Activated CD4-positive, alpha-beta T cell treated with anti-CD3 and anti-CD28 coated beads, Interleukin-2, amount 10 ng/mL, durations not matched to agents 24 days and 14 days (primary cell): ENCODE measurements at places on chromosomes 11 and 22. TPM values are rescaled to one million over a fixed set of nuclear protein-coding genes. Genes with fewer than 3 reads are reported as not detected.

GRCh38 chr11:70057080-70057479 is 21.0 kb upstream of the ANO1 start:
- no peaks in the 10 kb centered on the region for H3K4me1 ChIP-seq
- no peak overlapping the region for H3K4me3 ChIP-seq

DNA sequence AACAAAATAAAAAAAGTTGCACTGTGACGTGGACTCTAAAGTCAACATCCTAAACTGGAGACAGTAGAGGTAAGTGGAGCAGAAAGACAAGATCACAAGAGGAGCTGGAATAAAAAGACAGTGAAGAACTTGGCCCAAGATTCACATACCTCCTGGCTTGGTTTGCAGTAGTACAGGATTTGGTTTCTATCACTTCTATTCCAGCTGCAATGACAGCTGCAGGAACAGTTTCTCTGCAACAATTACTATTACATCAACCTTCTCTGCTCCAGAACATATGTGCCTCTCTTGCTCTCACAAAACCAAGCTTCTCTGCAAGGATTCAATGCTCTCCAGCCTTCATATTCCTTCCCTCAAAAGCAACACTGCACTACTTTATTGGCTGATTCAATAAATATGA is 7.8 kb upstream of the KDM2A start:
- H3K4me3 ChIP-seq, result no peak overlapping the region
- no peak for DNase-seq
- H3K36me3 ChIP-seq, result no peaks in the 10 kb centered on the region
- H3K4me1 ChIP-seq, result peaks cover 6% of the 10 kb centered on the region
- H3K27me3 ChIP-seq, result peaks cover 8% of the 10 kb centered on the region

GRCh38 chr22:30955153-30955552 is 13.4 kb downstream of the MORC2 start:
- peaks cover 28% of the 10 kb centered on the region for H3K4me1 ChIP-seq
- H3K36me3 ChIP-seq, result peaks cover 51% of the 10 kb centered on the region
- no peak overlapping the region for H3K4me3 ChIP-seq
- no peak for DNase-seq

DNA sequence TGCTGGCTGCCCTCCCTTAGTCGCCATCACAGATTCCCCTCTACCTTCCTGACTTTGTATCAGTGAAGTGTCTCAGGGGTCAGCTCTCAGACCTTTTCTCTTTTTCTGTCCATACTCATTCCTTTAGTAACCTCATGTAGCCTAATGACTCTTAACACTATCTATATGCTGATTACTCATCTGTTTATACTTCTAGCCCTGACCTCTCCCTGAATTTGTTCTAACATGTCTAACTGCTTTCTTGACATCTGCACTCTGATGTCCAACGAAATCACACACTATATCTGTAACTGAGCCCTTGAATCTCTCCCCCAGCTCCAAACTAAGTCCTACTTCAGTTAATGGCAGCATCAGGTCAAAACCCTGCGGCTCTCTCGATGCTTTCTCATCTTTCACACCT is 135.8 kb upstream of the TIMP3 start:
- H3K36me3 ChIP-seq, result no peaks in the 10 kb centered on the region
- H3K27ac ChIP-seq, result no peak overlapping the region
- H3K4me3 ChIP-seq, result no peak overlapping the region
- H3K27me3 ChIP-seq, result peaks cover 2% of the 10 kb centered on the region

GRCh38 chr22:37379722-37380121 is 47.6 kb downstream of the ELFN2 start:
- peaks cover 7% of the 10 kb centered on the region for H3K27me3 ChIP-seq
- no peak for DNase-seq
- no peaks in the 10 kb centered on the region for H3K36me3 ChIP-seq

DNA sequence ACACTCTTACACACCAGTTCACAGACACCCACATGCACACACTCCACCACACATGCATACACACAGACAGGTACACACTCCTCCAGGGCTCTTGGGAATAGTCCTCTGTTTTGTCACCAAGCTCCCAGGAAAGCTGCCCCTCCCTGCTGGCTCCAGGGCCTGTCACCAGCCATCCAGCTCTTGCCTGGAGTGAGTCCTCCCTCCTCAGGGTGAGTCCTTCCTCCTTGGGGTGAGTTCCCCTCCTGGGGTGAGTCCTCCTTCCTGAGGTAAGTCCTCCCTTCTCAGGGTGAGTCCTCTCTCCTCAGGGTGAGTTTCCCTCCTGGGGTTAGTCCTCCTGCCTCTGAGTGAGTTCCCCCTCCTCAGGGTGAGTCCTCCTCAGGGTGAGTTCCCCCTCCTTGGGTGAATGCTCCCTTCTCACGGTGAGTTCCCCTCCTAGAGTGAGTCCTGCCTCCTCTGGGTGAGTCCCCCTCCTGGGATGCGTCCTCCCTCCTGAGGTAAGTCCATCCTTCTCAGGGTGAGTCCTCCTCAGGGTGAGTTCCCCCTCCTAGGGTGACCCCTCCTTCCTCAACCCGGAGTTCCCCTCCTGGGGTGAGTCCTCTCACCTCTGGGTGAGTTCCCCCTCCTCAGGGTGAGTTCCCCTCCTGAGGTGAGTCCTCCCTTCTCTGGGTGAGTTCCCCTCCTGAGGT is 100.6 kb upstream of the FGF3 start:
- H3K4me1 ChIP-seq, result no peaks in the 10 kb centered on the region
- H3K27me3 ChIP-seq, result peaks cover 19% of the 10 kb centered on the region
- H3K27ac ChIP-seq, result no peak overlapping the region
- no peaks in the 10 kb centered on the region for H3K36me3 ChIP-seq
- no peak overlapping the region for H3K4me3 ChIP-seq

Gene PGA4
- not detected in 2 replicates for total RNA-seq

Gene ACR
- total RNA-seq, result not detected in 2 replicates

Gene CELSR1
- total RNA-seq, result 0.36 and 0.37 TPM in 2 replicates

Gene CHEK2
- 29.8 and 32.7 TPM in 2 replicates for total RNA-seq

Gene BACE1-AS
- 5.5 and 5.8 TPM in 2 replicates for total RNA-seq
